ENCODE measurements at places on chromosomes 2 and 18.

- no peak for DNase-seq
Measured at GRCh38 chr2:11032396-11032795, 120.7 kb downstream of the KCNF1 start.

DNA sequence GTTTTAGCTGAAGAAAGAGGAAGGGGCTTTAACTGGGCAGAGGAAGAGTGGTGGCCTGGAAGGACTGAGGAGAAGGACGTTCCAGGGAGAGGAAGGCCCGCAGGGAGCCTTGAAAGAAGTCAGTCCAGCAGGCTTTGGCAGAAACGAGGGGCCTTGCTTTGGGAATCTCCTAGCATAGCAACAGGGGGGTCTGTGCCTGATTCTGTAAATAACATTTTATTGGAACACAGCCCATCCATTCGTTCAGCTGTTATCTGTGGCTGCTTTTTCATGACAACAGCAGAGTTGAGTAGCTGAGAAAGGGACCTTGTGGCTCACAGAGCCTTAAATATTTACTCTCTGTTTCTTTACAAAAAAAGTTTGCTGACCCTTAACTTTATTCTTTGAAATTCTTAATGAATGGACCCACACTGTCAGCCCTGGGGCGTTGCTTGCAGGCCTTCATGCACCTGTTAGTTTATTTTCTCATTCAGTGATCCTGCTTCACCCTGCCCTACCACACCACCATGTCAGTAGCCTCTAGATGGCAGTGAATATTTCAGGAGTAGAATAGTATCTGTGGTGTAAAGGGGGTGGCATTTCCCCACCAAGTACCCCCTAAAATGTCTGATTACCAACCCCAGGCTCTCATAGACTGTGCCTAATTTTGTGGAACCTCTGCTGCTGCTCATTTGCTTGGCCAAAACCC, 61.0 kb downstream of the MGAT5 start:
- DNase-seq: no peak

- DNase-seq: no peak
Measured at GRCh38 chr2:113910967-113911678, 21.2 kb downstream of the ACTR3 start.

GRCh38 chr2:100113990-100114433, 28.4 kb downstream of the AFF3 start:
- DNase-seq: no peak

DNA sequence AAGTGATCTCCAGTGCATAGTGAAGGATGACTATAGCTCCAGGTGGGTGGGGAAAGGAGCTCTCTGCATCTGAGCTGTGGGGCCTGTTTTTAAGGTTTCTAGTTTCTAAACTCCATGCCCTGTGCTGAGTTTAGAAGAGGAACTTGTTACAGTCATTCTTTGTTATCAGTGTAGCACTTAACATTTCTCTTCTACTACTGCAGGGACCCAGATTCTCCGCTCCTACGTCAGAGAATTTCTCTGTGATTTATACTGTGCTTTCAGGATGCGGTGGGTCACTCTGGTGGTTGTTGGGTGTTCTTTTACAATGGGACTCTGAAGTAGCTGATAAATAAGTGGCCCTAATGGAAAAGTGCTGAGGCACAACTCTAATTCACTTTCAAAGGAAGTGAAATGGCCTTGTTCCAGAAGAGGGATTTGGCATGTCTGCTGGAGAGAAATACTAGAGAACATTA, 122.0 kb downstream of the WDSUB1 start:
- no peak for DNase-seq

DNA sequence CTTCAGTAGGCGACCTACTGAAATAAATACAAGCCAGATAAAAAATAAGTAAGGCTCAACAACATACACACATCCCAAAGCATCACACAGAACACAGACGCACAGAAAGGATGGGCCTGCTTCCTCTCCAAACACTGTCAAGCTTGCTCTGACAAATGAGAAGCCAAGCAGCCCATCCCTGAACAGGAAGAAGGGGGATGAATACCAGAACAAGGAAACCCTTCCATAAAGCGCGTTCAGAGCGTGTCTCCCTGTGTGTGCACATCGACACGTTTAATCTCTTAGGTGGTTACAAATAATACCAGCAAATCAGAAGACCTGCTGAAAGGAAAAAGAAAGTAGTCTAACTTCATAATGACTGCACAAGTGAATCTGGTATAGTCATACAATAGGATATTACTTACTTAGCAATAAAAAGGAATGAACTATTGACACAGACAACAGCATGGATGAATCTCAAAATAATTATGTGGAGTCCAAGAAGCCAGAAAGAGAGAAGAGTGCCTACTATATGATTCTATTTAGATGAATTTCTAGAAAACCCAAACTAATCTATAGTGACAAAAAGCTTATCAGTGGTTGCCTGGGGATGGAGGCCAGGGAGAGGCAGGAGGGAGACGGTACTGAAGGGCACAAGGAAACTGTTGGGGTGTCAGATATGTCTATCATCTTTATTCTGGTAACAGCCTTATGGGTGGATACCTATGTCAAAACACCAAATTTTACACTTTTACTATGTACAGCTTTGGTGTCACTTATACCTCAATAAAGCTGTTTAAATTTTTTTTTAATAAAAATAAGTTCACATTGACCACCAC, 26.8 kb downstream of the MBOAT2 start:
- DNase-seq: no peak

GRCh38 chr2:223786943-223787342, 50.4 kb downstream of the AP1S3 start:
- DNase-seq: no peak

DNA sequence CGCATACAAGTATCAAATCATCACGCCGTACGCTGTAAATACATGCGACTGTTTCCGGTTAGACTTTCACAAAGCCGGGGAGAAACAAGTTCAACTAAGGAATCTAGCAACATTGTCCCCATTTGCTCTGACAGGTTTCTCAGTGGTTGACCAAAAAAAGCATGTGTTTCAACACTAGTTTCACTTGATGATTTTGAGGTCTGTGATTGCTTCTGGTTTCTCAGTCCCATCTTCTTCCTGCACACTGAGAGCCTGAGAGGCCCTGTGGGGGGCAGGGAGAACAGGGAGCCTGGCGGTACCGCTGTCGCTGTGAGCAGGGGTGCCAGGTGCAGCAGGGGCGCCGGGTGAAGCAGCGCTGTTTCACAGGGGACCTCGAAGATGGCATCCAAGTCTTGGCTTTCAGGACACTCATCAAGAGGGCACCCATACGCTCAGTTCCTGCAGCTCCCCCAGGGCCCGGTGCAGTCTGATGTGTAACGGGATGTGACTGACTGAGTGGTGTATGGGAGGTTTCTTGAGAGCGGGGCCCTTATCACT, 270.9 kb downstream of the TWIST2 start:
- peak; percentile 20 for DNase-seq

- DNase-seq: no peak
Measured at GRCh38 chr18:56825321-56825720, 174.2 kb downstream of the WDR7 start.

DNA sequence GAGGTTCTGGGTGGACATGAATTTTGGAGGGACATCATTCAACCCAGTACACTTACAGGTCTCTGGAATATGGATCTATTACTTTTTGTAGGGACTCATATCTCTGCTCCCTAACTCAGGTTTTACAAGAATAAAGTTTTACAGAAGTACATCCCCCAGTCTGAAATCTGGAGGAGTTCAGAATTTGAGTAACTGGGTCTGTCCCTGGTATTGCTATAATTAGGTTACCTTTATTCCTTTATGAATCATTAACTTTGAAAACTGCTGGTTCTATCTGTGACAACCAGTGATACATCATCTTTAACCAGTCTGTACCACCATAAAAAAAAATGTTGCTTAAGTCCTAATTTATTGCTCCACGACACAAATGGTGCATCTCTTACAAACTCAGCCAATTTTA, 59.9 kb downstream of the INSIG2 start:
- DNase-seq: no peak

- no peak for DNase-seq
Measured at GRCh38 chr2:74001781-74002504, 17.2 kb downstream of the TET3 start.

DNA sequence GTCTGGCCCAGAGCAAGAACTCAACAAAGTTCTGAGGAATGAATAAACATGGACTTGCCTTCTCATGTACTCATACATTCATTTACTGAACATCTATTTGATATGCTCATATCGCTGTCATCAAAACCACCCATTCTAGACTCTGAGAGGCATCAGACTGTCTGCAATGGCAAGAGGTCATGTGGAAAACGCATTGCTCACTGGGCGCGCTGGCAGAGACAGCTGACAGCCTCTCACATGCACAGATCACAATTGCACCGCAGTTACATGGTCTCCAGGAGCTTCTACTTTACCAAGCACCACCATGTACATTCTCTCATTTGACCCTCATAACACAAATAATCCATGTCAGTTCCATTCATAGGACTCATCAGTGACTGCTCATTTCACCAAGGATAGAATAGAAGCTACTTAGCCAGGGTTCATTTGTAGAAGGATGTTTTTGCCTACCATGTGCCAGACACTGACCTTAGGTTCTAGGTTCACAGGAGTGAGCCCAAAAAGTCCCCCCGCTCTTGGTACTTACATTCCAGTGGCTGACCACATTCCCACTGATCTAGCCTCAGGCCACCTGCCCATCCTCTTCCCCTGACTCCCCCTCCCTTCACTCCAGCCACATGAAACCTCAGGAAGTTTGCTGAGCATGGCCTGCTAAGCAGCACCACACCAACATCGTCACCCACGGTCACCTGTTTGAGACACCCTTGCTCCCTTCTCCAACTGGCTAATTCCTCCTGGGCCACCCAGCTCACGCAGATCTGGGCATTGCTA, 6.1 kb downstream of the FAM124B start:
- no peak for DNase-seq

GRCh38 chr2:75064691-75065396, 106.4 kb downstream of the POLE4 start:
- DNase-seq: peak; percentile 30

DNA sequence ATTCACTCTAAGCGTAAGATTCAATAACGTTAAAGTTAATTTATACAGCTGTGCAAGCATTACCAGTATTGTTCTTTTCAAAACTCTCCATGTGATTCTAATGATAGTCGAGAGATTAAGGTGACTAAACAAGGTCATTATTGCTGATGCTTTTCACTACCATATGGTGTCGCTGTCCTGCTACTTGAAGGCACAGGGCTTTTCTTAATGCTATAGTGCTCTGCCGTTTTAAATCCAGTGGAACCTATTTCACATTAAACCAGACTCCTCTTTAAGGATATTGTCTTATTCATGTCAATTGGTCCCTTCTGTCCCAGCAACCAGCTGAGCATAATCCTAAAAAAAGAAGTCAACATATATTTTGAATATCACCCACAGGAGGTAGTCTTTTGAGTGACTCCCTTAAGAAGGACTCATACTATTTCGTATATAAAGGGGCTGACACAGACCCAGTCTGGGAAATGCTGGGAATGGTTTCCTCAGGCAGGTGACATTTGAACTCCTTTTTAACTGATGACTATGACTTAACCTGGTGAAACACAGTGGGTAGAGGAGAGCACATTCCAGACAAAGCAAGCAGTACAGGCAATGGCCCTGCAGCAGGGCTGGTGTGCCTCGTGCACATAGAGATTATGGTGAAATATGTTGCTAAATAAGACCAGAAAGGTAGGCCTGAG, 53.9 kb upstream of the CYTIP start:
- DNase-seq: peak; percentile 52

DNA sequence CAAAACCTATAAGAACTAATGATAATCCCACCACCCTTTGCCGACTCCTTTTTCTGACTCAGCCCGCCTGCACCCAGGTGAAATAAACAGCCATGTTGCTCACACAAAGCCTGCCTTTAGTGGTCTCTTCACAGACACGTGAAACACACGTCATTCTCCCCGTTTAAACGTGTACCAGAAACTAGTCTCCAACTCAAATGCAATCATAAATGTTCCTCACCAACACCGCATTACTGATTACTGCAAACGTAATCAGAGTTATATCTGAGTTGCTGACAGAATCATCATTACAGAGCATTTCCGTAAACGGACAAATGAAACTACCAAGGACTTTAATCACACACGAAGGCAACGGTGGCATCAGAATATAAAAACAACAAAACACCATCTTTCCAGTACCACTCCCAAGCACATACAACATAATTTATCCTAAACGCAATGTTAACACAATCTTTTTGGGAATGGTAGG, 1.9 kb downstream of the CLK1 start:
- DNase-seq: peak; percentile 77

- DNase-seq: no peak
Measured at GRCh38 chr2:187329586-187329985, 118.5 kb downstream of the CALCRL start.

Data from CD4-positive, alpha-beta memory T cell (primary cell).